NCI-H82 (cell line): ENCODE measurements at places on chromosomes 13 and 19.

DNA sequence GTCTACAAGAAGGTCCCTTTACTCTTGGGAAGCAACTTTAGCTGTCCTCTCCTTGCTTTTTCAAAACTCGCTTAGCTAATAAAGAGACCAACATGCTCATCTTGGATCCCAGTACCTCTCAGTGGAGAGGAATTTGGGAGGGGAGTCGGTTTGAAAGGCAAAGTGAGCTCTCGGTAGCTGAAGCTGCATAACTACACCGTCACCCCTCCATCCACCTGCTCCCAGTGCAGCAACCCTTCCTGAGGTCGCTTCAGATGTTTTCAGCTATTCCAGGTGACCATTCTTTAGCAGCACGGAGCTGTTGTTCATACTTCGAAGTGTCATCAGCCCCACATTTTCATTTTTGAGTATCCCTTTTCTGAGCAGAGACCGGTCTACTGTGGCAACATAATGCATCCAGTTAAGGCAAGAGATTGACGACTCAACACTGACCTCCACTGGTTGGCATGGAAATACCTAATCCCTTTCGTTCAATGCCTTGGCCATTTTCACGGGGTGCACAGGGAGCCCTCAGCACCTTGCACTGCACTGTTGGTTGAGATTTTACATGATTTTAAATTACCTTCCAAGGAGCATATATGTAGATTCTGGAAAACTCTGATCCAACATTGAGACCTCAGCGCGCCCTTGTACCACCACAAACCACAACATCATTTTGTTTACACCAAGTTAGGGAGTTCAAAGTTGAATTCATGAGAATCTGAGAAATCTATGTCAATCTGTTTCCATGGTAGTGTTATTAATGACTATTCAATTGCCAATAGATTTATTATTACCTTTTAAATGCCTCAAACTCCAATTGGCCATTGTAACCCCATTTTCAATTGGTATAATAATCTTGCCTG lies 42.2 kb downstream of the DLEU7 start:
- DNase-seq = peak; percentile 88

- DNase-seq = peak; percentile 49
These were observed 51.5 kb downstream of the GAS6 start for GRCh38 chr13:113812178-113813040.

- peak; percentile 87 for DNase-seq
These were observed 1.5 kb upstream of the TRAPPC5 start for GRCh38 chr19:7678971-7679751.

- no peak for DNase-seq
These were observed 18.8 kb downstream of the ZC3H4 start for GRCh38 chr19:47094557-47095475.

- no peak for DNase-seq
These were observed 4.1 kb downstream of the PGLYRP1 start for GRCh38 chr19:46018729-46019251.

DNA sequence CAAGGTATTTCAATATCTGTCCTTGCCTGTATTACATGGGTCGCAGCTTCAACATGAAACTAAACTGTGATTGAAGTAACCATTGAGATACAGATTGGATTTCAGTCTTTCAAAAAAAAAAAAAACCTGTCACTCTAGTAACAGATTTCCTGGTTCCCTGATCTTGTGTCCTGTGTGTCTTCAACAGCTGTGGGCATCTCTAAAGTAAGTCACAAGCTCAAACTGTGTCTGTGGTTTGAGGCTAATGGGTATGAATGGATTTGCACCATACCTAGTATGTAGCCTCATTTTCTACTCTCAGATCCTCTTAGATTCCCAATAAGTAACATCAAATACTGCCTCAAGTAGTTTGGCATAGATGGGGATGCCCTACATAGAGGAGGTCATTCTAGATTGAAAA lies 300.1 kb downstream of the COG6 start:
- DNase-seq = no peak

GRCh38 chr13:102856557-102856956 lies 10.7 kb downstream of the ERCC5 start:
- DNase-seq = no peak

DNA sequence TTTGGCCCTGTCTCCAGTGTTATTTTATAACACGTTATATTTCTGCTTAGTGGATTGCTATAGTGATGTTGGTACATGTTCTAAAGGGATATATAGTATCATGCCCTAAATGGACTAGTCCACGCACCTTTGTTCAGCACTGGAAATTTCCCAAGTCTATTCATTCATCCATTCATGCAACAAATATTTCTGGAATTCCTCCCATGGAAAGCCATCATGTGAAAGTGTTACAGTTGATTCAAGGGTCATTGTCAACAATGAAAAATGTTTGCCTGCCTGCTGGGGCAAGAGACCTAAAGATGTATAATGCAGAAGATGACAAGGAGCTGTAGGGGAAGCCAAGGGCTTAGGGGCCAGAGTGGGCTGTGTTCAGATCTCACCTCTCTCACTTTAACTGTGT lies 10.8 kb upstream of the HSPH1 start:
- DNase-seq = no peak

DNA sequence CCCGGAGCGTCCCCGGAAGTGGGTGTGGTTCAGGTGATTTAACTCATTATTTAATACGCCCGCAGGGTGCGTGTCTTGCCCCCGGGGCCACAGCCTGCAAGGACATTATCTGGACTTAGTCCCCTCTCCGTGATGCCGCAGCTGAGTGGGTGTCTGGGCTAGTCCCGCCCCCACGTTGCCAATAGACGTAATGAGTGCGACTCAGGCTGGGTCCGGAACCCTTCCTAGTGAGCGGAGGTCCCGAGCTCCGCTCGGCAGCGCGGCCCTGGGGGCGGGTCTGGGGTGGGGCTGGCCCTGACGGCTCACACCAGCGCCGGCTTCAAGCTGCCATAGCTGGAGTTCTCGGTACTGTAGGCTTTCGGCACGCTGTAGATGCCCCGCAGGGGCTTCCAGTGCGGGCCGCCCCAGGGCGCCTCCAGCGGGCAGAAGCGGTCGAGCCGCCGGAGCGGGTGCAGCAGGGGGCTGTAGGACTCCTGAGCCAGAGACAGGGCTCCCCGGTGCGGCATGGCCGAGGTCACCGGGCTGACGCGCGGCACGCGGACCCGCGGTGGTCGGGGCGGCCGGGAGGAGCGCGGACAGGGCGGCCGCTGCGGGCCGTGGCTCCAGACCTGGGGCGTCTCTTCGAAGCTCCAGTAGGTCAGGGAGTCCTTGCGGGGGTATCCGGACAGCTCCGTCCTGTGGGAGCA lies 918 bp upstream of the LHB start:
- peak; percentile 82 for DNase-seq

- DNase-seq = no peak
These were observed 8.0 kb downstream of the ANGPTL8 start for GRCh38 chr19:11247391-11247790.

- no peak for DNase-seq
These were observed 533 bp downstream of the TNFSF9 start for GRCh38 chr19:6531163-6531955.

- no peak for DNase-seq
These were observed 324.9 kb downstream of the UQCRFS1 start for GRCh38 chr19:28887920-28888618.

DNA sequence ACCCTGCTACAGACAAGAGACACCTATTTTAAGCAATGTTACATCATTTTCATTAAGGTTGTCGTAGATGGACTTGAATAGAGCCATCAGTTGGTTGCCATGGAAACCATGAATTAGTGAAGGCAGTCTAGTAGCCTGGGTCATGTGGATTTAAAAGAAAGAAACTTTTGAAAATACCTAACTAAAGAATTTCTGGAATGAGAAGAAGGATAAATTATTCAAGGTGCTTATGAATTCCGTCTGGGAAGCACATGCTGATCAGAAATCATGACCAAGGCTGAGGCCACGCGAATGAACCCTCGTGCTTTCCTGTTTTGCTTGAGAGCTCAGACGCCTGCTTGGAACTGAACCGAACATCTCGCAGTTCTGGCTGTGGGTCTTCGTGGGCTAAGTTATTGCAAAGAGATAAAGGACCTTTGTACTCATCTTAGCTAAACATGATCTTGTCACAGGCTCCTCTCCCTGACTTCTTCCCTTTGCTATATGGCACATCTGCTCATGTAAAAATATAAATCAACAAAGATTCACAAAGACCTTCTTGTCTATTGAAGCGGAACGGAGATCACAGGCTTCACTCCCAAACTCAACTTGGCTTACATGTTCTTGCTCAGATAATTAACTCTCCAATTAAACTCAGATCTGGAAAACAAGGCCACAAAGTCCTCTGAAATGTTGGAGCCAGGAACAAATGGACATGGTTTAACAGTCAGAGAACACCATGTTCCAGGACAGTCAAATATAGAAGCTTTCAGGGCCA lies 140.2 kb downstream of the NUFIP1 start:
- DNase-seq = no peak

GRCh38 chr19:23810496-23810895 lies 51.8 kb upstream of the ZNF681 start:
- DNase-seq = no peak

- DNase-seq = no peak
These were observed 252.4 kb downstream of the UQCRFS1 start for GRCh38 chr19:28960586-28960985.

- DNase-seq = no peak
These were observed 2.0 kb upstream of the LILRB2 start for GRCh38 chr19:54282686-54283470.

DNA sequence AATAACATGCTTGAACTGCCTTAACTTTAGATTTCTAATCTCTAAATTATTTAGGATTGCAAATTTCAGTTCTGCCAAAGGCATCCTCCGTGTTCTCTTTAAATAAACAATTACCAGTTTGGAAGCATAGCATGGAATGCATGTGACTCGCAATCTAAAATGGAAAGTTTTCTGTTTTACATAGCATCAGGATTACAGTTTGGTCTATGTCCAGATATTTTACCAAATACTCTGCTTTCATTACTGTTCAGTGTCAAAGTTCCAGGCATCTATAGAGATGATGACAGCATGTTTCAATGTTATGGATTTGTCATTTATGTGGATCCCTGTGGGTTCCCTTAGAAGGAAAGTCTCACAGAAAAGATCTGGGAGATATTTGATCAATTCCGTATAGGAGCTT lies 16.8 kb downstream of the FLT1 start:
- DNase-seq = no peak

DNA sequence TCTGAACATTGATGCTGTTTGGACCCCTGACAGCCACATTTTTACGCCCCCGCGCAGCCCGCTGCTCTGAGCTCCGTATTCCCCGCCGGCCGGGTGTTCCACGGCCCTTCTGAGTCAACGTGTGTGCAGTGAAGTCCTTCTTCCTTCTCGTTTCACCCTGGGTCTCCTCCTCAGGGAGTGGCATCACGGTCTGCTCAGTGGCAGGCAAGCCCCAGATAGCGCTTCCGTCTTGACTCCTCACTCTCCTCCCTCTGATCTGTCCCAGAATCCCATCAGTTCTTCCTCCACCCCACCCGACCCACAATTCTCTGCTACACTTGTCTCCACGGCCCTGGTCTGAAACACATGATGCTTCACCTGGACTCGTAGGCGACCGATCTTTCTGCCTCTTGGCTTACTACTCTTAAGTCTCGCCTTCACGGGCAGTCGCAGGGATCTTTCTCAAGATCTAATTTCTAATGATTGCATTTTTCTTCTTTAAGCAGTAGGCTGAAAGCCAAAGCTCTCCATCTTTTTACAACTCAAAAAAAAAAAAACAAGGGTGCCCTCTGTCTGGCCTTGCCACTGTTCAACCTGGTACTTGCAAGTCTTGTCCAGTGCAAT lies 33.9 kb downstream of the CCNE1 start:
- DNase-seq = peak; percentile 77

DNA sequence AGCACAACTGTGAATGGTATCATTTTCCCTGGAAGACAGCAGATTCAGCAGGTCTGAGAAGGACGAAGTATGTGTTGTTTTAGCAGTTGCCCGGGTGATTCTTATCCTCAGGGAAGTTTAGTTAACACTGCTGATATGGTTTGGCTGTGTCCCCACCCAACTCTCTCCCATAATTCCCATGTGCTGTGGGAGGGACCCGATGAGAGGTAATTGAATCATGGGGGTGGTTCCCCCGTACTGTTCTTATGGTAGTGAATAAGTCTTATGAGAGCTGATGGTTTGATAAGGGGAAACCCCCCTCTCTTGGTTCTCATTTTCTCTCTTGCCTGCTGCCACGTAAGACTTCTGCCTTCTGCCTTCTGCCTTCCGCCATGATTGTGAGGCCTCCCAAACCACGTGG lies 81.0 kb upstream of the UBAC2 start:
- no peak for DNase-seq

DNA sequence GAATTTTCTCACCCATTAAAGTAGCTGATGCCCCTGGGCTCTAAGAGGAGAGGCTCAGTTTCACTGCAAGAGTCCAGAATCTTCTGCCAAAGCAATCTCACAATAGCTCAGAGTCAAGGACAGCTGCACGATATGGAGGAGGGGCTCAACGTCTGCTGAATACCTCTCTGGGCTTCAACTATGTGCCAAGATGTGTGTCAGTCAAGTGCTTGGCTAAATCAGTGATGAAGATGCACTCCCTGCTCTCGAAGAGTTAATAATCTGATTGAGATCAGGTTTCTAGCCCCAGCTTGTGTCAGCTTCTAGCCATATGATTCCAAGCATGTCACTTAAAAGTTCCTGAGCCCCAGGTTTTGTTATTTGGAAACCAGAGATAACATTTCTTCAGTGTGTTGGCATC lies 46.8 kb downstream of the KLF12 start:
- DNase-seq = peak; percentile 42

GRCh38 chr19:19630062-19630414 lies 2.0 kb upstream of the LPAR2 start:
- no peak for DNase-seq
